ENCODE measurements at places on chromosomes 1 and 21.

DNA sequence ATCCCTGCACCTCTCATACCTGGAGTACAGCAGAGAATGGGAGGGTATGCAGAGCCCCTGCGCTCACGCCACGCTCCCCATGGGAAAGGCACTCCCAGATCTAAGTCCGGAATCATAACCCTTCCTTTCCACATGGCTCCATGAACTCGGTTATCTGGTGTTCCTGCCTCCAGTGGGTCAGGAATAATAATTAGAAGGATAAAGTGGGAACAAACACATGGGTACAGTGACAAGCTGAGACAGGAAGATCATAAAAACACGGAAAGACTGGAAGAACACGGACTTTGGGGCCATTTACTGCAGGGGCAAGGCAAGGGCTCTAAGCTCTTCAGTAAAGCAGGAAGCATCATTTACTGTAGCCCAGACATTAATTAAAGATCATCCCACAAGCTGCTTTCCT lies 48.6 kb downstream of the FOXO6 start:
- no peak for DNase-seq

- DNase-seq, result no peak
Measured at GRCh38 chr1:45566722-45567121, 16.1 kb downstream of the AKR1A1 start.

DNA sequence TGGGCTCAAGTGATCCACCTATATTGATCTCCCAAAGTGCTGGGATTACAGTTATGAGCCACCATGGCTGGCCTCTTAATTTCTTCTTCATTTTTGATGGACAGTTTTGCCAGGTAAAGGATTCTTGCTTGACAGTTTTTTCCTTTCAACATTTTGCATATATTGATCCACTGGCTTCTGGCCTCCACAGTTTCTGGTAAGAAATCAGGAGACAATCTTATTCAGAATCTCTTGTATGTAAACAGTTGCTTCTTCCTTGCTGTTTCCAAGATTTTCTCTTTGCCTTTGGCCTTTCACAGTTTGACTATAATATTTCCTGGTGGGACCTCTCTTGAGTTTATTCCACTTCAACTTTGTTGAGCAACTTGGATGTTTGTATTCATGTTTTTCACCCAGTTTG lies 20.1 kb upstream of the KLF18 start:
- no peak for DNase-seq

- DNase-seq, result peak; percentile 44
Measured at GRCh38 chr1:62070384-62071011, 124.2 kb upstream of the L1TD1 start.

GRCh38 chr1:204841798-204842197 lies 28.9 kb upstream of the NFASC start:
- DNase-seq, result no peak
